Stimulated activated CD8-positive, alpha-beta memory T cell treated with anti-CD3 and anti-CD28 coated beads, Interleukin-4, amount 100 ng/mL, for 4 hours (primary cell): ENCODE measurements at places on chromosomes 3 and 15.

DNA sequence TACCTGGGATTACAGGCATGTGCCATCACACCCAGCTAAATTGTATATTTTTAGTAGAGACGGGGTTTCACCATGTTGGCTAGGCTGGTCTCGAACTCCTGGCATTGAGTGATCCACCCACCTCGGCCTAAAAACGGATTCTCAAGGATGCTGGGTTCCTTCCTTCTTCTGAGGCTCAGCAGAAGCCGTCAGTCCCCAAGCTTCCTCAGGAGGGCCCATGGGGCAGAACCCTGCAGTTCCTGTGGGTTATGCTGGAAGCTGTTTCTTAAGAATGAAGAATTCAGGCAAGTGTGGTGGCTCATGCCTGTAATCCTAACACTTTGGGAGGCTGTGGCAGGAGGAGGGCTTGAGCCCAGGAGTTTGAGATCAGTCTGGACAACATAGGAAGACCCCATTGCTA, 29.0 kb upstream of the ZNF710 start:
- no peak for DNase-seq

DNA sequence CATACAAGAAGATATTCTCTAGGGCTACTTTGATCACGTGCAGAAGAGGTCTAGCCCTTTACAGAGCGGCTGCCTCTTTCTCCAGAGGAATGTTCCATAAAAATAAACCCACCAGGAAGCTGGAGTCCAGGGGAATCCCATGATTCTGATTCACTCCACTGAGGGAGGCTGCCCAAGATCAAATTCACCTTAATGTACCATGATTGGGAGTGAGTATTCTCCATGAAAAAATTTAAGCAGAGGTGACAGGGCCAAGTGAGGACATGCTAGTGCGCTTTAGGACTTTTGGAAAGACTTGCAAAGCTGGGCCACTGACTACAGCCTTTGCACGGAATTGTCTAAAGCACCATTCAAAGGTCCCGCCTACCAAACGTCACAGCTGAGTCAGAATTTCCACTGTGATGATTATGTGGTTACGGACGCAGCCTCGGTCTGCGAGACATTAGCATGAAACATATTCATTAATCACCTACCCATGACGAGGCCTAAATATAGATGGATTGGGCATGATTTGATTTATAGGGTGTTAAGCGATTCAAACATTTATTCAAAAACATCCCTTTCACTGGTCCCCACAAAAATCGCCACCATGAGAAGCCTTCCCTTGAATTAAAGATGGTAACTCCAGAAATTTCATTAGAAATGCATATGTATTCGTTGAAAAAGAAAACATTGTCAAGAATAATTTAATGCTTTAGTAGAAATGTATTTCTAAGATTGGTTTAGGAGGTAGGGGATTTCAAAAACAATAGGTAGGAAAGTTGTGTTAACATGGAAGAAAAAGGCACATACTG, 152.6 kb downstream of the GREM1 start:
- no peak for DNase-seq

- no peak for DNase-seq
Measured at GRCh38 chr15:62966294-62967078, 76.1 kb upstream of the TPM1 start.

DNA sequence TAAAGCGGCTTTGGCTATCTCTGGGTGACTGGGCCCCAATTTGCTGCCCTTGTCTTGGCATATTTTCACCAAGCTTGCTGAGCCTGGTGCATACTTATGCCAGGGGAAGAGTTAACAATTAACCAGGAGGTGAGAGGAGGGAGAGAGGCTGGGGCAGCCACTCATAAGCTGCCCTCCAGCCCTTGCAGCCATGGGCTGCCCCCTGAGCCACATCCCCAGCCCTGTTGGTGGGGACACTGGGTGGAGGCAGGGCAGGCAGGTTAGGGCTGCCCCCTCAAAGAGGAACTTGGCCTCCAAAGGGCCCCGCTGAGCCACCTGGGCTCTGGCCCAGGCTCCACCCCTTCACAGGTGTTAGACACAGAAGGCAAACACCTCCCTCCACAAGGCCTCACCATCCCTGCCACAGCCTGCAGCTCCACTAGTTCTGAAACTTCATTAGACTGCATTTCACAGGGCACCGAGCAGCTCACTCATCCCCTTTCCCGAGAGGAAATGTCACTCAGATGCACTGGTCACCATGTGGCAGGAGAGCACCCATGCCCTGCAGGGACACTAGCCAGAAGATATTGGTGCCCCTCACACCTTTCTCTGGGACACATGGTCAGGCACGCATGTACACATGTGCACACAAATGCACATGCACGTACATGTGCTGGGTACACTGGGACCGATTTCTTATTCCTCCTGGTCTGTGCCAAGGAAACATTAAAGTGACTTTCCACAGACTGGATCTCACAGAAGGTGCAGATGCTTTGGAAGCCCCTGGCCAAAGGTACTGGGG, 20.2 kb downstream of the AMOTL2 start:
- no peak for DNase-seq

- DNase-seq, result no peak
Measured at GRCh38 chr3:179526989-179527391, 35.7 kb upstream of the ACTL6A start.

DNA sequence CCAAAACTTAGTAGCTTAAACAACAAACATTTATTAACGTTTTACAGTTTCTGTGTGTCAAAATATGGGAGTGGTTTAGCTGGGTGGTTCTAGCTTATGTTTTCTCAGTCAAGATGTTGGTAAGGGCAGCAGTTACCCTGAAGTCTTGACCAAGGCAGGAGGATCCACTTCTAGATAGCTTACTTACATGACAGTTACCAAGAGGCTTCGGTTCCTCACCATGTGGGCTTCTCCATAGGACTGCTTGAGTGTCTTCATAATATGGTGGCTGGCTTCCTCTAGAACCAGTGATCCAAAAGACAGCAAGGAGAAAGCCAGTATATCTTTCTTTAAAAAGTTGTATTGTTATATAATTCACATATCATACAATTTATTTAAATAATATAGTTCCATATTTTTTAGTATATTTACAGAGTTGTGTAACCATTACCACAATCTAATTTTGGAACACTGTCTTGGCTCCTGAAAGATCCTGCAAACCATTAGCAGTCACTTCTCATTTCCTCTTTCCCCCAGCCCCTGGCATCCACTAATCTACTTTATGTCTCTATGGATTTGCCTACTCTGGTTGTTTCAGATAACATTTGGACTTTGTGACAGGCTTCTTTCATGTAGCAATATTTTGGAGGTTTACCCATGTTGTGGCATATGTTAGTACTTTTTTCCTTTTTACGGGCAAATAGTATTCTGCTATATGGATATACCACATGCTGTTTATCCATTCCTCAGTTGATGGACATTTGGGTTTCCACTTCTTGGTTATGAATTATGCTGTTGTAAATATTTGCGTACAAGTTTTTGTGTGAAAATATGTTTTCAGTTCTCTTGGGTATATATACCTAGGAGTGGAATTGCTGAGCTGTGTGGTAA, 33.3 kb downstream of the MAPK6 start:
- DNase-seq, result no peak

DNA sequence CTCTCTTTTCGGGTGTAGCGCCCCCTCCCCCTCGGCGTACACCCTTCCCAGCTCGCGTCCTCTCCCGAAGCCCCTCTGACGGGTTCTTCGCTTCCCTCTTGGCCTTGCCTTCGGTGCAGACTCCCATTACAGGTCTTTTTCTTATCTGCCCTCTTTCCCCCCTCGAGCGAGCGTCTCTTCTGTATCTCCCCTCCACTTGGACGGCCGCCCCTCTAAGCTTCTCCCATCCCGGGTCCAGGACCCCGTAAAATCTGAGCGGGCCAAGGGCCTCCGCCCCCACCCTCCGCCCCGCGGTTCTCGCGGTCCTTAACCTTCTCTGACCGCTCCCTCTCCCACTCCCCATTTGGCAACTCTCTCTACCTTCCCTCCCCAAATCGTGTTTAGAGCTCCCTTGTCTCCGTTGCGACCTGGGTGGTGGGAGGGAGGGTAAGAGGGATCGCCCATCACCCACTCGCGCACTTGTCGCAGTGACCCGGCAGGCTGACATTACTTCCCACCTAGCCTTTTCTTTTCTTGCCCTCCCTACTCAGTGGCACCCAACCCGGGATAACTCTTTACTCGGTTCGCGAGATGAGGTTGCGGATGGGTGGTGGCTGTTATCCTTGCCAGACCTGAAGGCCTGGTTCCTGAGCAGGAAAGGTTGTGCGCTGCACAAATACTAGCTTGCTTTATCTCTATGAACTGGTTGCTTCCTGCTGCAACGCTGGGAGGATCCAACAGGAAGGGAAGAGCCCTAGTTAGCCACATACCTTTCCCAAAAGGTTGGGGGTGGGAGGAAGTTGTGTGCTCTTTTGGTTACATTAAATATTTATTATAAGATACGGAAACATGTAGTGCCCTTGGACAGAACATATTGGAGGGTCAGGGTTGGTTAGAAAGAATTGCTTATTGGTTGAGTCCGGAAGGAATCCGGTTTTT, 922 bp downstream of the RAB11A start:
- peak; percentile 6 for DNase-seq

- peak; percentile 55 for DNase-seq
Measured at GRCh38 chr3:190321789-190322603, at the start of gene CLDN1. TSS of gene CLDN1 (minus strand) at chr3:190322446. CDS start at chr3:190322206, 240 bp downstream.

- DNase-seq, result peak; percentile 34
Measured at GRCh38 chr3:10223676-10224639, 24.3 kb upstream of the TATDN2 start.

- DNase-seq, result no peak
Measured at GRCh38 chr3:2910997-2911396, 199.2 kb downstream of the IL5RA start.

DNA sequence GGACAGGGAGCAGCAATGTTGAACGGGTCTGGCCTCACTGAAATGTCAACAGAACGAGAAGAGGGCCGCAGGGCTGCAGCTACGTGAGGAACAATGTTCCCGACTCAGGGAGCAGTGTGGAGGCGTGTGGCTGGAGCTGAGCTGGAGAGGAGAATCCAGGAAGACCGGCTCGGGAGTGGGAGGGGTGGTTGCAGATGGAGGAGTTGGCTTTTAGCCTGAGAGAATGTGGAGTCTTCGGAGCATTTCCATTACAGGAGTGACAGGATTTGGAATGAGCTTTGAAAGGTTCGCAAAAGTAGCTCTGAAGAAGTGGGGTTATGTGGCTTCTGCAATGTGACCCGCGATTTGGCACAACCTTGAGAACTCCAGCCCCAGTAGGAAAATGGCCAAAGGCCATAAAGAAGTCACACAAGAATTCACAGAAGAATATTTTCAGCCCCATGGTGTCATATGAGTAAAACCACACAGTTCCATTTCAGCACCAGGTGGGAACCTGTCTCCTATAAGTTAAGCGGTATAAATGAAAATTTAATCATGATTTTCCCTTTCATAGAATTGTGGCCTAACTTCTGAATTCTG, 78.8 kb upstream of the NSMCE3 start:
- no peak for DNase-seq

DNA sequence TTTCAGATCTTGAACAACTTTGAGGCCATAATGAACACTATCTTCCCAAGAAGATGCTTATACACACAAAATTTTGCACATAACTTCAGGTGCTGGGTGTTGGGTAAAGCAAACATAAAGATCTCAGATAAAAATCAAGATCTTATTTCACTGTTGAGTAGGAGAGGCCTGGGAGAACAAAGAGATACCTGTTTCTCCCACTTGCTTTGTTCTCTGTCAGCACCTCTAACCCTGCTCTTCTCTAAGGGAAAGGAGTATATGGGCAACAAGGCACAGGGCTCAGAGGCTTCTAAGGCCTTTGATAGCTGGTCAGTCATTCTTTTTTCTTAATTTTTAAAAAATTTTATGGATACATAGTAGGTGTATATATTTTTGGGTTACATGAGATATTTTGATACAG, 3.6 kb upstream of the GK5 start:
- no peak for DNase-seq

DNA sequence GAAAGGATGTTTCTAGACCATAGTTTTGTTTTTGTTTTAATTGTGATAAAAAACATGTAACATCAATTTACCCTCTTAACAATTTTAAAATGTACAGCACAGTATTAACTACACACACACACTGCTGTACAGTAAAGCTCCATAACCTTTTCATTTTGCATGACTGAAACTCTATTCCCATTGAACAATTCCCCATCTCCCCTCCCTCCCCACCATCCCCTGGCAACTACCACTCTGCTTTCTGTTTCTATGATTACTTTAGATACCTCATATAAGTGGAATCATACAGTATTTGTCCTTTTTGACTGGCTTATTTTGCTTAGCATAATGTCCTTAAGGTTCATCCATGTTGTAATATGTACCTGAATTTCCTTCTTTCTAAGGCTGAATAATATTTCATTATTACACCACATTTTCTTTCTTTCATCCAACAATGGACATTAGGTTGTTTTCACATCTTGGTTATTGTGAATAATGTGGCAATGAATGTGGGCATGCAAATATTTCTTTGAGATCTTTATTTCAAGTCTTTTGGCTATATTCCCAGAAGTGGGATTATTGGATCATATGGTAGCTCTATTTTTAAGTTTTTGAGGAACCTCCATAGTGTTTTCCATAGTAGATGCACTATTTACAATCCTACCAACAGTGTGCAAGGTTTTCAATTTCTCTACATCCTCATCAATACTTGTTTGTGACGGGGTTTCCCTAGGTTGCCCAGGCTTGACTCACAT, 10.7 kb downstream of the CHST14 start:
- DNase-seq, result no peak

GRCh38 chr15:62109982-62110851, 43.4 kb downstream of the C2CD4A start:
- no peak for DNase-seq

GRCh38 chr15:47741082-47741481, 23.8 kb downstream of the SEMA6D start:
- DNase-seq, result no peak
